GM23338 (cell line): ENCODE measurements at places on chromosomes 12 and 14.

DNA sequence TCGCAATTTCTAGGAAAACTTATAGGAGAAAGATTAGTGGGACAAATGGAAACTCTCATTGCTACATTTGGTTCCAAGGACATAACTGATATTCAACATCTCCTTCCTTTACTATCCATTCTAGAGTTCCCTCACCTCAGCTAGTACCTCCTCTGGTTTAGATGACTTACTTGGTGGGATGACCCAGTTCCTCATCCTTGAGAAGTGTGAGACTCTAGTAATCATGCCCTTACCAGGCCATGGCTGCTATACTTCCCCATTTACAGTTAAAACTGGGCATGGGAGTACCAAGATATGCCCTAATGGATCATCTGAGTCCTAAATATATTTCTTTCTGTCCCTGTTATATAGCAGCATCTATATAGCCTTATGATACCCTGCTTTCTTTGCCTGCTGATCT is 58.1 kb downstream of the IFT81 start:
- no peak for DNase-seq

- DNase-seq: no peak
These were observed 210.6 kb upstream of the PLXNC1 start for GRCh38 chr12:93937812-93938211.

- DNase-seq: no peak
These were observed 273.4 kb upstream of the SLC16A7 start for GRCh38 chr12:59322473-59322872.

GRCh38 chr14:89296281-89296745 is 120.7 kb downstream of the FOXN3 start:
- peak; percentile 89 for DNase-seq

- DNase-seq: no peak
These were observed 148.6 kb downstream of the SLC6A15 start for GRCh38 chr12:84764001-84764400.

GRCh38 chr12:129363041-129363440 is 509.8 kb downstream of the GLT1D1 start:
- no peak for DNase-seq

GRCh38 chr12:49959685-49960473 is 1.8 kb upstream of the AQP5 start:
- DNase-seq: peak; percentile 94

DNA sequence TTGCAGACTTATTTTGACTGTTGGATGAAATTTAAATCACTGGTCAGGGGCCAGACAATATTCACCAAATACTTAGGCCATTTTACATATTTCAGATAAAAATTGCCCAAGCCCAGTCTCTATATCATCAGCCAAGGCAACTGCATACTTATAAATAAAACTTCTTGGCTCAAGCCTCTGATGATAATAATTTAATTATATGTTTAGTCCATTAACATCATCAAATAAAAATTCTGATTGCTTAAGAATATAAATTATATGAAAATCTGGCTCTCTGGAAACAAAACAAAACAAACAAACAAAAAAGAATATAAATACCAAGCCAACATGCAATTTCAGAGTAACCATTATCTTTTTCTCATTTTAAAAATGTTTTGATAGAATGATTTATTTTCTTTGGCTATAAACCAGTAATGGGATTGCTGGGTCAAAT is 165.2 kb downstream of the BTG1 start:
- DNase-seq: no peak

DNA sequence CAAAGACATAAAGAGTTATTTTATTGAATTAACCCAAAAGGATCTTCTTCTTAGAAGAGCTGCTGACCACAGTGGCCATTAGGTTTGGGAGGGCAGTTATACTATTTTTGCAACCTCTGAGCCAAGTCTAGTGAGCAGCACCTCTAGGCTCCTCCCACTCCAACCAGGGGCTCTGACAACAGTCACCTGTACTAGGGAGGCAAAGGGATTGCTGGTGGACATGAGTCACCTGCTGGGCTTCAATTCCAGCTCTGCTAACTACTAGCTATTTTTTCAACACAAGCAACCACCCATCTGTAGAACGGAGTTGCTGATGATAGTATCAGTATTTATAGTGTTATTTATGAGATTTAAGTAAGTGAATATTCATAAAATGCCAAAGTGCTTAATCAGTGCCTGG is 166.0 kb downstream of the KLHL28 start:
- peak; percentile 15 for DNase-seq

- no peak for DNase-seq
These were observed 37.4 kb downstream of the FMNL3 start for GRCh38 chr12:49669796-49670195.

GRCh38 chr14:89249972-89250654 is 166.9 kb downstream of the FOXN3 start:
- no peak for DNase-seq

DNA sequence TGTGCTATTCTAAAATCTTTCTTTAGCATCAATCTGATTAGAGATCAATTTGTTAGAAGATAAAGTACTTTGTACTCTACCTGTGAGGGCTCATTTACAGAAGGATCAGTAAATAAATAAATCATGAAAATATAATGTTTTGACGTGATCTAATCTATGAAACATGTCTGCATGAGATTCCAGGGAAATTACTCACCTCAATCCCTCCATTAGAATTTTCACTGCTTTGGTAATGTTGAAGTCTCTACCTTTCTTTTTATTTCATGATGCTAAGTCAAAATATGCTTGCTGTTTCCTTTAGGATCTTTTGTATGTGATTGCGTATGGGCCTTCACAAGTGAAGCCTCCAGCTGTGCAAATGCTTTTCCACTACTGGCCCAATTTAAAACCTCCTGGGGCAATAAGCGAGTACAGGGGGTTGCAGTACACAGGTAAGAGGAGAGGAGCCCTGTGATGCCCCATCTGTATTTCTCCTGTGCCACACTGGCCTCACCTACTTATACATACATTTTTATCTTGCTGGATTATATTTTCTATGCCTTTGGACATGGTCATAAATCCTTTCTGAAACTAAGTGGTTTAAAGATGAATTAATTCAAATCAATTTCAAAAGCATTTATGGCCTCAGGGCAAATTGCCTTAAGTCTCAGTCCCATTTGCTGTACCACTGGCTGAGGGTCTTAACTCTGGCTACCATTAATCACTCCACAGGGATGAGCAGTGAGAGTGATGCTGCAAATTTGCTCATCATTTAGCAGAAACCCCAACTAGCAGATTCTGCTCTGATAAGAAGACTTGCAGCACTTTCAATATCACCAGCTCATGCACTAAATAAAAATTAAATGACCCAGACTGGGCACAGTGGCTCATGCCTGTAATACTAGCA is 66.4 kb downstream of the UNC79 start:
- no peak for DNase-seq

GRCh38 chr12:40969796-40970195 is 218.3 kb upstream of the PDZRN4 start:
- peak; percentile 66 for DNase-seq

DNA sequence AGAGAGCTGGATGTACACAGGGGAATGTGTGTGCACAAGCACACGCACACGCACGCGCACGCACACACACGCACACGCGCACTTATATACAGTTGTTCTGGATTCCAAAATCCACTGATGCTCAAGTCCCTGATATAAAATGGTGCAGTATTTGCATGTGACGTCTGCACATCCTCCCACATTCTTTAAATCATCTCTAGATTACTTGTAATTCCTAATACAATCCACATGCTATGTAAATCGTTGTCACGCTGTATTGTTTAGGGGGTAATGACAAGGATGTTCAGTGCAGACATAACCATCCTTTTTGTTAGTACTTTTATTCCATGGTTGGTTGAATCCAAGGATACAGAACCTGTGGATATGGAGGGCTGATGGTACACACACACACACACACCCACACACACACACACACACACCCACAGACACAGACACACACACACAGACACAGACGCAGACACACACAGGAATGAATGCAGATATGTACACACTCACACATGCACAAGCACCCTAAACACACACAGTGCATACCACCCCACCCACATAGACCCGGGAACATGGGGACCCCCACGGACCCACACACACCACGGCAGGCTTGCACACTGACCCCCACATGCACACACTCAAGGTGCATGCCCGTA is 188.5 kb upstream of the PRMT8 start:
- DNase-seq: no peak

- no peak for DNase-seq
These were observed 420 bp upstream of the OTUB2 start for GRCh38 chr14:94025720-94026119.

GRCh38 chr14:68402525-68403101 is 390.3 kb downstream of the ZFP36L1 start:
- DNase-seq: no peak

- peak; percentile 85 for DNase-seq
These were observed 13.2 kb upstream of the KLRF1 start for GRCh38 chr12:9813821-9814798.

GRCh38 chr14:38929416-38929815 is 173.6 kb downstream of the SEC23A start:
- no peak for DNase-seq

DNA sequence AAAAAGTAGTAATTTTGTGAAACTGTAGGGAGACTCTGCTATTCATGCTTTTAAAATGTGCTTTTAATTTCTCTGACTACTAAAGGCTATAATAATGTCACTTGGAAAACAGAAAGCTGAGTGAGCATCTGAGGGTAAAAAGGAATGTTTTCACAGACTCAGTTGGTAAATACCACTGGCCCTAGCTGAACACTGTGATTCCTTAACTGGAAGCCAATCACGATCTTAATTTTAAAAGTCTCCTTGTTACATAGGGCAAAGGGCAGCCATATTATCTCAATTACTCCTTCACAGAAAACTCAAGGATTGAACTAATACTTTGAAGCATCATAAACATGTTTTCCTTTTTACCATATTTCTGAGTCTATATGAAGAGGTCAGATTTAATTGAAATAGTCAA is 41.9 kb downstream of the PAWR start:
- DNase-seq: no peak

- no peak for DNase-seq
These were observed 35.6 kb downstream of the TTC9 start for GRCh38 chr14:70677341-70677740.

DNA sequence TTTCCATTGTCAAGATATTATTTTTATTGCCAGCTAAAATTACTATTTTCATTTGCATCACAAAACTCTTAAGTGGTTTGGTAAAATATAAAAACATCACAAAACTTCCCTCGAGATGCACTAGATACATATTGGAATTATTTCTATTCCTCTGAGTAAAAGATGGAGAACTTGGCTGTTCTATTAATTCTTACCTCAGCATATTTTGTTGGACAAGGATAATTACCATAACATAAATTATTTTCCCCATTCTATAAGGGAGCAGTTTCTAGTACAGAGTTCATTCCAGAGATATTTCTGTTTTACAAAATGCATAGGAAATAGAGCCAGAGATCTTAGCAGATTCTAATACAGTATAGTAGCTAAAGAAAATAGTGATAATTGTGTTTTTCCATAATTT is 42.6 kb upstream of the PTHLH start:
- no peak for DNase-seq

DNA sequence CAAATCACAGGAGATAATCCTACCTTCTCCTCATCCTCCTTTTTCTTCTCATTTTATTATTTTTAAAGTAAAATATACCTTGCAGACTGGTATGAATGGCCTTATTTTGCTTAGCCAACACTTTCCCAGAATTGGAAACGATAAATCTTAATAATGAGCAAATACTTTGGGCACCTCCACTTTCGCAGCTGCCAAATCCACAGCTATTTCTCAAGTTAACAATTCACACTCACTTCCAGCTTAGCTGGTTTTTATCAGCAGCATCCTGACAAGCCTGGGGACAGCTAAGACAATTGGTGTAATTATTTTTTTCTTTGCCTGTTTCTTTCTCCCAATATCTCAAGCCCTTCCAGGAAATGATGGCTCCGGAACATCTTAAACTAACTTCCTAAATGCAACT is 867.5 kb upstream of the TMEM132C start:
- DNase-seq: no peak

GRCh38 chr12:128459067-128459466 is 192.1 kb downstream of the TMEM132C start:
- no peak for DNase-seq

GRCh38 chr12:27488479-27488878 is 35.5 kb upstream of the PPFIBP1 start:
- no peak for DNase-seq

DNA sequence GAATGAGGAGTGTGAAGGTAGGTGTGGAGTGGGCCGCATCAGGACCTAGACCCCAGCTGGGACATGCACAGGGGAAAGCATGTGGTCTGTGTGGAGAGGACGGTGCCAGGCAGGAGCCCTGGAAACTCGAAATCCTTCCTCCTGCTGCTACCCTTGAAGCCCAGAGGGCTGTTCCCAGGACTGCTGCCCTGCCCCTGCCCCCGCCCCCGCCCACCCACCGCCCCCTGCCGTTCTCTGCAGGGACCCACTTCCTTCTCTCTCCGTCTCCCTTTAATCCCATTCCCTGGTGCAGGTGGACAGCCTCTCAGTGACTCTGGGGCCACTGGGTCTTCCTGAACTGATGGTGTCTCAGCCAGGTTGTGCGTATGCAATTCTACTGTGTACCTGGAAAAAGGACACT is 8.0 kb downstream of the ITFG2 start:
- no peak for DNase-seq

DNA sequence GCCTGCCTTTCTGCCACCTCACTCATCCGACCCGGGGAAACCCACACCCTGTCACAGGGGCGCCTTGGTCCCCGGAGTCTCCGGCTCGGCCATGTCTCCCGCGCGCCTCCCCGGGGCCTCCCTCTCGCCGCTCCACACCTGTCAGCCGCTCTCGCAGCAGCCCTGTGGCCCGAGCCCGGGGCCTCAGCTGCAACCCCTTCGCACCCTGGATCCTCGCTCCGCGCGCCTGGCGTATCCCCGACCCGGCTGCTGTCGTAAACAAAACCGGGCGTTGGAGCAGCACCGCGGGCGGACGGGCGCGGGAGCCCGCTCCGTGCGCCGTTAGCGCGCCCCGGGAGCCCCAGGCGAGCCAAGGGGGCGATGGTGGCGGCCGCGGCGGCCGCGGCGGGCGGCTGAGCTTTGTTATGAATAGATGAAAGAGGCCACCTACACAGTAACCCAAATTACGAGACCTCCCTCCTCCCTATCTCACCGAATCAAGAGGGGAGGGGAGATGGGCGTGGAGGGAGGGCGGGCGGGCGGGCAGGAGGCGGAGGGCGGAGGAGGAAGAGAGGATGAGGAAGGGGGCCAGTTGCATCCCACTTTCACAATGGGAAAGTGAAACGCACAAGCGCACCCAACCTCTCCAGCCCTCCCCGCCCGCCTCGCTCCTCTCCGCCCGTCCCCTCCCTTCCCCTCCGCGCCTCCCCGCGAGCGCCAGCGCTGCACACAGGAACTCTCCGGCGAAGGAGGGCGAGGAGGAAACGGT is at the start of gene PLXNC1:
PLXNC1 (plus strand) TSS at position 587 of the 748 bp plus-strand sequence. CDS start 395 bp downstream, outside the sequence.
- peak; percentile 75 for DNase-seq

DNA sequence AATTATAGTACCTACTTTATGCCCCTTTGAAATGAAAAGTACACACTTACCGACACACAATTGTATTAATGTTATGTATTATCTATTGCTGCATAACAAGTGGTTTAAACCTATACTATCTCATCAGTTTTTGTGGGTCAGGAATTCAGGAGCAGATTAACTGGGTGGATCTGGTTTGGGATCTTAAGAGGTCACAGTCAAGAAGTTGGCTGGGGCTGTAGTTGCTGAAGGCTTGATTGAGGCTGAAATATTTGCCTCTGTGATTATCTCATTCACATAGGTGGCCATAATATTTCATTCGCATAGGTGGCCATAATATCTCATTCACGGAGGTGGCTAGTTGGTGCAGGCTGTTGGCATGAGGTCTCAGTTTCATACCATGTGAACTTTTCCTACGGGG is 5.7 kb downstream of the METTL25 start:
- no peak for DNase-seq
